Omental fat pad (tissue), 4 donors: ENCODE measurements at places on chromosomes 6 and 20.
A peak's percentile ranks its signal among the peaks of the same experiment; 100 is the strongest.

GRCh38 chr6:158536084-158536890, 23.6 kb upstream of the TMEM181 start:
- DNase-seq, result peak; percentile 46

GRCh38 chr20:46894971-46895905, 595 bp downstream of the EYA2 start:
- DNase-seq, result no peak

DNA sequence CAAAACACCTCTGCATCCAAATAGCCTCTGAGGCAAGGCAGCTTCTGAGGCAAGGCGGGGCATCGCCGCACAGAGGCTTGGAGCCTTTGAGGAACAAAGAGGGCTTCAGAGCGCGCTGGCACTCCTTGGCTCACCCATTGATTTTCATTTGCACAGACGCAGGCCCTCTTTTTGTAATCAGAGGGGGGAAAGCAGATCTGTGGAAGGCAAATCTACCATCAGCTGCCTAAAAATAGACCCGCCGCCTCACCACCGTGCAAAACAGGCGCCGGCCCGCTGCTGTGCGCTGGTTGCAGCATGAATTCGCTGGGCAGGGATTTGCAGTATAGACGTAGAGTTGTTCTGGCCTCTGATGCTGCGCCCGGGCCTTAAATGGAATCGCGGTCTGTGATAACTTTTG, 69.9 kb upstream of the STMND1 start:
- DNase-seq, result no peak

- peak; percentile 75 for DNase-seq
These were observed 1.7 kb downstream of the SDCBP2 start for GRCh38 chr20:1327241-1327653.

DNA sequence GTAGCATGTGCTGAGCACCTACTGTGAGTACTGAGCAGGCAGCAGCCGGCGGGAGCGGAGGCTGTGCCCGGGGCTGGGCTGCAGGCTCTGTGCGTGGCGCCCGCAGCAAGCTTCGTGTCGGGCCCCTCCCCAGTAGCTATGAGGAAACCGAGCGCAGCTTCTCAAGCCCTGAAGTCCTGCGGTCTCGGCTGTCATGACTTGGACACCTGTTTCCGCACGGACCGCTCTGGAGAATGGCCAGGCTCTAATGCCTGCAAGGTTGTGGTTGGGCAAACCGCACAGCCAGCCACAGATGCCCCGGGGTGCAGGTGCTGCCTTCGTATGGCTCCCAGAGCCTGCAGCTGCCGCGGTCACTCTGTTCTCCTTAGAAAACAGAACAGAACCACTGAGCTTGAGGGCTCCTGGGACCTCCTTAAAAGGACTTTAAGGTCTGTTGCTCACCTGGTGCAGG, 33.7 kb downstream of the PYGB start:
- no peak for DNase-seq

DNA sequence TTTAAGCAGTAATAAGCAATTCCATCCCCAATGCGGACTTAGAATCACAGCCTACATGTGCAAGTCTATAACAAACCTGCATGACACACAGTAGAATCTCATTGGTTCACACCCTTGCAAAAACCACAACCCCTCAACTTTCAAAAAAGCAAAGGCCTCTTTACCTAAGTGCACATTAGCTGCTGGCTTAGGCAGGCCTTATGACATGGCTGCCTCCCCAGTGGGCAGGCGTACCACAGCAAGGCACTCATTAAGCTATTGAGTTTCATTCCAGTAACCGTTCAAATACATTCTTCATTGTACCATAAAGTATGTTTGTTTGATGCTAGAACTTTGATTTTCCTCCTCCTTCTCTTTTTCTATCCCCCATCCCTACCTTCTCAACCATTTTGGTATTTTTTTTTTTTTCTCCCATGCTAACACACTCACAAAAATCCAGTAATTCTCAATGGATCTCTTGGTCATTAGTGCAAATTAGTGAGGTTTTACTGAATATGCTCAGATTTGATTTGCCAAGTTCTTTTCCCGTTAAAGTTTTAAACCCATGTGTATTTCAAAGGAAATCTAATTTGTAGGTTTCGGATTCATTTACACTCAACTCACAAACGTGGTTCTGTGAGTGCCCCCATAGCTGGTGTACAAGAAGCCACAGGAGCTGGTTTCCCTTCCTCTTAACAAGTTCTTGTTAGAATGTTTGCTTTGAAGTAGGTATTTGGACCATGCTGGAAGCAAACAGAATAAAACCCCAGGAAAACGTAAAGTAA, 460.4 kb upstream of the RUNX2 start:
- no peak for DNase-seq

- DNase-seq, result no peak
These were observed 171.4 kb downstream of the PACRG start for GRCh38 chr6:162899148-162899547.

GRCh38 chr6:166360243-166361076, 18.1 kb upstream of the SFT2D1 start:
- no peak for DNase-seq

- no peak for DNase-seq
These were observed 4.8 kb downstream of the ASXL1 start for GRCh38 chr20:32362901-32363364.

DNA sequence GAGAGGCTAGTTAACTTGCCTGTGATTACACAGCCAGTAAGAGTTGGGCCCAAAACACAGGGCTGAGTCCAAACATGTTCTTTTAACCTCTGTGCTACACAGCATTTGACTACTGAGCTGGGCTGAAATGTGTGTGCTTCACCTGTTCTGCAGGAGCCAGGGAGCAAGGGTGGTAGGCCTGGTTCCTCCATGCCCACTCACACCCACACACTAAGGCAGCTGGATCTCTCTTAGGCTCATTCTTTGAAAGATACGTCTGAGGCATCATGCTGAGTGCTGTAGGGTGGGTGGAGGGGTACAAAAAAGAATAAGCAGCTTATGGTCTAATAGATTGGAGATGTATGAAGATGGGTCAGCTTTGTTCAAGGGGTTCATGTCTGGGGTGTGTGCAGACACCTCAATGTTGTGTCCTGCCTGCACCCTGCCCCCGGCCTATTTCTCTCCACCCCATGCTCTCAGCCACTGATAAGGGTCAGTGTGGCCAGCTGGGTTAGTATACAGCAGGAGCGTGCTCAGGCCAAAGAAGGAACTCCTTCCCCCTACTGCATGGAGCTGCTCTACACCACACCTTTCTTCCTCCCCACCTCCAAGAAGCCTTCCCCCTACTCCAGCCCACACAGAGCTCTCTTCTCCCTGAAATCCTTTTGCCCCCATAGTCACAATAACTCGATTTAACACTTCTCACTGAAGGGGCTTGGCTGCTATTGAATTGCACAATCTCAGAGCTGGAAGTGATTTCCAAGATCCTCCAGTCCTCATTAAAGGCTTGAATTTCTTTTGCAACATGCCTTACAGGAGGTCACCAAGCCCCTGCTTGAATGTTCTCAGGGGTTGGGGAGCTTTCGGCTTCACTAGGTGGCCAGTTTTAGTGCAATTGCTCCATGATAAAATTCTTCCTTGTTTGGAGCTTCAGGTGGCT, 3.4 kb downstream of the PPP2R5D start:
- DNase-seq, result no peak

DNA sequence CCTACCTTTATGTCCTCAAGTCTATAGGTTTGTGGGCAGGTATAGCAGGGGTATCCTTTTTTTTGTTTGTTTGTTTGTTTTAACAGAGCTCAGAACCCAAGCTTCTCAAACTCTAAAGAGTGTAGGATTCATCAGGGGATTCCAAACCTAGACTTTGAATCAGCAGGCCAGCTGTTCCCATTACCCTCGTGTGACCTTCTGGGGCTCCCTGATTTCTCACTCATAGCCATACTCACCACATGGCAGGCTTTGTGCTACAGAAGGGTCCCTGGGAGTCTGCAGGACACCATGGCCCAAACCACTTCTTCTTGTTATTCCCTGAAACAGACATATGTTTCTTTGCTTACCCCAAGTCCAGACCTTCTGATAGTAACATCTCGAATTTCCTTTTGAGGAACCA, 350.8 kb upstream of the TSHZ2 start:
- DNase-seq, result no peak

- no peak for DNase-seq
These were observed 740.4 kb upstream of the FLRT3 start for GRCh38 chr20:15077733-15078250.

DNA sequence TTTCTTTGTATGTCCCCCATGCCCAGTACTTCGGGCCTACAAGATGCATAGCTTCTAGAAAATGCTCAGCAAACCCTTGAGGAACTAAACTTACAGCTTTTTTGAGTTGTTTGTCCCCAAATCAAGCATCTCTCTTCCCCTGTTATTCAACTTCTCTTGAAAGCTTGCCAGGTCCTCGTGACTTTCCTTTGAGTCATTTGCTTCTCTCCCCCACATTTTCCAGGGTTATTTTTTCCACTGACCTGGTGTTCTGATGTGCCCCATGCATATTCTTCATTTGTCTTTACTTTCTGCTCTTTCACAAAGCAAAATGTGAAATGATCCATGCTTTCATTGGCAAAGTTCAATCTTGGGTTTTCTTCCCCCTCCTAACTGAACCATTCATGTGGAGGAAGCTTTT, 204.8 kb downstream of the TFAP2A start:
- no peak for DNase-seq

DNA sequence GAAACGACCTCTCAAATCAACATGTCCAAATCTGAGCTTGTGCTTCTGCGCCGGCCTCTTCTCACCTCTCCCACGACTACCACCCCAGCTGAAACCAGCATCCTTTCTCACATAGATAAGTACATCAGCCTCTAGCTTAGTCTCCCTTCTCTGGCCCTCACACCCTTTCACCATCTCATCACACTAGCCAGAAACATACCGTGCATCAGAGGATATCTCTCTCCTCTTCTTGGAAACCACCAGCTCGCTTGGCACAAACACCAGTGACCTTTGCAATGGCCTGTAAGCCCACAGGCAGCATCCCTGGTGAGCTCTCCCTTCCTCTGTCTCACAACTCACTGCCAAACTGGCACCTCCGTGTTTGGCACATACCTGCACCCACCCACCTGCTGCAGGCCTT, 291.8 kb downstream of the EYA4 start:
- no peak for DNase-seq

- DNase-seq, result no peak
These were observed 35.1 kb upstream of the MYL9 start for GRCh38 chr20:36506253-36506652.
